RWPE2 (cell line): ENCODE measurements at places on chromosomes 11 and 22.

DNA sequence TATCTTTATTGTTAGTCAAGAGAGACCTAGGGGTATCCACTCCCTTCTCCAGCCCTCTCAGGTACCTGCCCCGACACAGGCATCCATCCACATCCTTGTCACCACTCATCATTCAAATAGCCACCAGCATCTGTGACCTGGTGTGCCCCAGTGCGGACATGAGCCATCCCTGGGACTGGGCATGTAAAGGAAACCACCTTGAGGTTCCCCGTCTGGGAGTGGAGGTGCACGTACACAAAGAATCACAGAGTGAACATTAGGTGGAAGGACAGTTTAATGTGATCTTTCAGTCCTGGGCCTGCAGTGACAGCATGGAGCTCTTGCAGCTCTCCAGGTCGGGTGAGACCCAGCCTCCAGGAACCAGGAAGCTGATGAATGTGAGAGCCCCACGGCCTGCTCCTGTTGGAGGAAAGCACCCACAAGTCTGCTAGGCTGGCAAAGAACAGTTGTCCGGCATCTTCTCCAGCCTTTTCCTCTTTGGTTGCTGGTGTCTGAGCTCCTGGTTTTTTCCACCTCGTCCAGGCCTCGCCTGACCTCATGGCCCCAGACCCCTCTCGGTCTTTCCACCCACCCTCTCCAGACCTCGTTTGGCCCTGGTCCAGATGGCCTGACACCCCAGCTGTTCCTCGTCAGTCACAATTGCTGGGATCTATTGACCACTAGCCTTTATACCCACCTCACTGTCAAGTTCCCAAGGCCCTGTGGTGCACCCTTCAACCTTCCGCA lies 16.5 kb downstream of the PSMD13 start:
- DNase-seq, result no peak

- DNase-seq, result no peak
These were observed 734 bp upstream of the TMEM123 start for GRCh38 chr11:102453302-102453695.

DNA sequence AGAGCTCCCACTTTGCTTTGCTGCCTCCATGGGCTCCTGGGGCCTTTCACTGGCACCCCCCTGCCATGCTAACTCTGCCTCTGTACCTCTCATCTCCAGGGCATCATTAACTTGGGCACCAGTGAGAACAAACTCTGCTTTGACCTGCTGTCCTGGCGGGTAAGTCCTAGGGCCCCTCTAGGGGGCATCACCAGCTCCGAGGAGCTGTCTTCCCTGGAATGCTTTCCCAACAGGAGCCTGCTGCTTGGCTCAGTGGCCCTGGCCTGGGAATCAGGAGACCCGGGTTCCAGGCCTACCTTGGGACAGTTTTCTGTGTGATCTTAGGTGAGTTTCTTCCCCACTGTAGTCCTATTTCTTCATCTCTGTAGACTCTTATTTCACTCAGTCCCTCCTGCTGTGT lies 5.1 kb downstream of the ACCS start:
- no peak for DNase-seq

DNA sequence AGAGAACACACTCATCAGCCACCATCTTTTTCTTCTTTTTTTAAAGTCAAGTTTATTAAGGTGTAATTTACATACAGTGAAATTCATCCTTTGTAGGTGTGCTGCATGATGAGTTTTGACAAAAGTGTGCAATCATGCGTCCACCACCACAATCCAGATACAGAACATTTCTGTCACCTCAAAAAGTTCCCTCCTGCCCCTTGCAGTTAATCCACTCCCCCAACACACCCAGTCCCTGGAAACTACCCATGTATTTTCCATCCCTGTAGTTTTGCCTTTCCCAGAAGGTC lies 126.7 kb downstream of the HIPK3 start:
- no peak for DNase-seq

GRCh38 chr11:56886455-56886854 lies 102.3 kb upstream of the OR5AK2 start:
- no peak for DNase-seq

DNA sequence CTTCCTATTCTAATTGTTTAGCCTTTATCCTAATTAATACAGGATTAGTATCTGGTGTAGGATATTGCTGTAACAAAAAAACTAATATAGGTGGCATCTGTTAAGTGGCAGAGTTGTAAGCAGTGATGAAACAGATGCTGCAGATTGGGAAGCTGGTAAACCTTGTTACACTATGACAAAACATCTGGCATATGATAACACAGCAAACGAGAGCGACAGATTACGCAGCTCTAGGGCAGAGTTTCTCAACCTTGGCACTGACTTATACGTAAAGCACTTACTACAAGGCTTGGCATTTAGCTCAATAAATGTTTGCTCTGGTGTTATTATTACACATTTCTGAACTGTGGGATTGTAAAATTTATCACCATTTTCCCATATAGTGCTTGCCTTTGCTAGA lies 137.0 kb downstream of the ATG16L2 start:
- DNase-seq, result no peak

GRCh38 chr11:12829131-12829530 lies 154.9 kb downstream of the TEAD1 start:
- no peak for DNase-seq

GRCh38 chr11:68503251-68503687 lies 42.7 kb downstream of the PPP6R3 start:
- no peak for DNase-seq

DNA sequence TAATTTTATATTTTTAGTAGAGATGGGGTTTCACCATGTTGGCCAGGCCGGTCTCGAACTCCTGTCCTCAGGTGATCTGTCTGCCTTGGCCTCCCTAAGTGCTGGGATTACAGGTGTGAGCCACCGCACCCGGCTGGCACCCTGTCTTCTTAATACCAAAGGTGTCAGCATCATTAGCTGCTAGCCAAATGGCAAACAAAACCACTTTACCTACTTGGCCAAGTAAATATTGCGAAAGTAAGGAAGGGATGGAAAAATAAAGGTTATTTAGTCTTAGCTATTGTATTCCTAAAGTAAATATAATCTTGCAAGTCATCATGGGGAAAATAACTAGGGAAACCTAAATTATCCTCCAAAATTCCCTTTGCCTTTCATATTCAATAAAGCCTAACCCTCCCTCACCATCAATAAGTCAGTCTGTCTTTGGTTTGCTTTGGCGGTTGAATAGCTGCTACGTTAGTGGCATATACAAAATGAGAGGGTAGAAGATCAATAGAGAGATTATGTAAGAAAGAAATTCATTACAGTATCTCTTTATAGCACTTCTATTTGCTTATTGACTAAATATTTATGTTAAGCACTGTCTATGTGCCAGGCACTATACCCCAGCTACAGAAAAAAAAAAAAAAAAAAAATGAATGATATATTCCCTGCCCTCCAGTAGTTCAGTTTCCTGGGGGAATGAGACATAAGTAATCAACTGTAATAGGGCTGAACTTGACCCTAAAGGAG lies 40.2 kb upstream of the CFAP300 start:
- no peak for DNase-seq

- no peak for DNase-seq
These were observed 21.5 kb downstream of the RIBC2 start for GRCh38 chr22:45434981-45435380.

- peak; percentile 55 for DNase-seq
These were observed 125.0 kb downstream of the KCNQ1 start for GRCh38 chr11:2569731-2570210.

GRCh38 chr11:40100162-40100553 lies 1359.3 kb downstream of the LRRC4C start:
- DNase-seq, result no peak

DNA sequence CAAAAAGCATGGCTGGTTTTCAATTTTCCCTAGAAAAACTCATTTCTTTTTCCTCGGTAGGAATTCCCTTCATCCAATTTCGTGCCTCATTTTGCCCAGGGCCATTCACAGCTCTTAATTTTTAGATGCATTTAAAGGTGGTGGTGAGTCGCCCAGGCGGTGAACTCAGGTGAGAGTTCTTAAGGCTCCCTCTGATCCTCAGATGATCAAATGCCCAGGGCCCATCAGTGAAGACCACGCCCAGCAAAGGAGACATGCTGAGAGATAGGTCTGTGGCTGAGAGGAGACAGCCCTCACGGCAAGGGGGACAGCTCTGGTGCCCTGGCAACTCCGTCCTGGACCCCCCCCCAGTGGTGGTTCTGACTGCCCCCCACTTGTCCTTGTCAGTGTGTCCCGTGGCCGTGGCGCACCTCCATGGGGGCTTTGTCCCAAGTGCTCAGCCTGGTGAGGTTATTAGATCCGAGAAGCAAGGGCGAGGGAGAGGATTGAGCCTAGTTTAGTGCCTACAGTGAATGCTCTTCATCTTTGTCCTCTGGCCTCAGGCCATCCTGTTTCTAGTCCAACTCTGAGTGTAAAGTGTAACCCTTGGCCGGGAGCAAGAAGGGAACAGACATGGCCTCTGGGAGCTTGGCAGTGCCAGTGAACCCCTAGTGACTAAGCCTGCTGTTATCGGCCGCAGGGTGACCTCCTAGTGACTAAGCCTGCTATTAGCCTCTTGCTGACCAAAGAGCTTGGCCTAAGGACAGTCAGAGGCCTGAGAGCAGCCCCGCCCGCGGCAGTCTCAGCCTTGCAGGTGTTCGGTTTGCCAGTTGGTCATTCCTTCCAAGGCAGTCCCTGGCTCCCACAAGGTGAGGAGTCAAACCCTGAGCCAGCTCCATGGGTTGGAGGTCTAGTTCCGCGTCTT lies 83.5 kb downstream of the CTTN start:
- DNase-seq, result no peak

DNA sequence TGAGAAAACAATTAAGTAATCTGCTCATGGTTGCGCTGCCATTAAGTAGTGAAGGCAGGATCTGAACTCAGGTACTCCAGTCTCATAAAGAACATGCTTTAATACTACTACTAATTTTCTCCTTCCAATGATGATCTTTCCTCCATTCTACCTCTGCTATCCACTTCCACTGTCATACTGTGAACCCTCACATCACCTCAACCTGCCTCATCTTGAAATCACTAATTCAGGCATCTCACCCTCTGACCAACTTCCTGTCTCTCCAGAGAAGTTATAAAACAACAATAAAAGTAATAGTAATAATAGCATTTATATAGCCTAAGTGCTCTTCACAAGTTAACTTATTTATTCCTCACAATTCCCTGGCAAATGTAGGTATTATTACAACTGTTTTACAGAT lies 57.1 kb upstream of the PSMA1 start:
- no peak for DNase-seq

DNA sequence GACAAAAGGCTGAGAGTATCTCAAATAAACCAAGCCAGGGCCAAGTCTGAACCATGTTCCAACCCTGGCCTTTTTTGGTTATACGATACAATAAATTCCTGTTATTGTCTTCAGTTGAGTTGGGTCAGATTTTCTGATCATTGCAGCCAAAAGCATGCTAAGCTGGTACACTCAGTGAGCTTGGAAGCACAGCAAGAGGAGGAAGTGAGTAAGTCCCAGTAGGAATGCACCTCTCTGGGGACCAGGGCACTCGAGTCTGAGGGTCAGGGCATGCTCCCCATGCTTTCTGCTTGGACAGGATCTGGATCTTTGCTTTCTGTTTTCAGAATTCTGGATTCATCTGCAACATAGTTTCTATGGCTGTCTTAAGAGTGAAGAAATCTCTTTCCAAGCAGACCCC lies 73.1 kb downstream of the TMPRSS5 start:
- no peak for DNase-seq

GRCh38 chr11:12285106-12285505 lies 92.3 kb upstream of the PARVA start:
- no peak for DNase-seq

- DNase-seq, result no peak
These were observed 50.4 kb downstream of the FAM83F start for GRCh38 chr22:40044870-40045834.

DNA sequence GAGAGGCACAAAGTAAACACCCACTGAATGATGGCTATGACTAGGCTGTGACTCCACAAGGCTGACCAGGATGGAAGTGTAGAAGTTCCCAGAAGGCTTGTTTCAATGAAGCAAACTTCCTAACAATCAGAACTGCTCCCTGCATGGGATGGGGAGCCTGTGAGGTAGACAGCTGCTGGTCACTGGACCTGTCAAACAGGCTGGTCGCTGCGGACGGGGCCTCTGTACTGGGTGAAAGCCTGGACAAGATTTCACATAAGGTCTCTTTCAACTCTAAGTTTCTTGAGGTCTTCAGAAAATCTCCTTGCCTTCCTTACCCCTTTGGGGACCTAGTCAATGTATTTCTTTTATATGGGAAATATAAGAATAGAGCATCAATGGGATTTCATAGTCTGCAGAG lies 438.2 kb downstream of the BUD13 start:
- DNase-seq, result no peak

GRCh38 chr11:47466701-47467250 lies 17.8 kb upstream of the RAPSN start:
- no peak for DNase-seq

DNA sequence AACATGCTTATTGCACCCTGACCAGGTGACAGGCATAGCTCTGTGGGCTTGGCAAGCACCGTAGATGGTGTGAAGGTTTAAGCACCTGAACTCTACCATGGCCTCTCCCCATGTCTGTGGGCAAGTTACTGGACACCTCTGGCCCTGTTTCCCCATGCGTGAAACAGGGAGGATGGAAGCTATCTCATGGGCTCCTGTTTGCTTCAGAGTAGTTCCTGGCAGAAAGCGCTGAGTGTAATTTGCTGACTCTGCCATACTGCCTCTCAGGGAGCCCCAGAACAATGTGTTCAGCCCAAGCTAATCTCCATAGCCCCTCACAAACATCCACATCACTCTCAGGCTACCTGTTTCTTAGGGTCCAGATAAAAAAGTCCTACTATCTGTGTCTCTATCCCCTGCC lies 2.4 kb downstream of the CBX6 start:
- no peak for DNase-seq

DNA sequence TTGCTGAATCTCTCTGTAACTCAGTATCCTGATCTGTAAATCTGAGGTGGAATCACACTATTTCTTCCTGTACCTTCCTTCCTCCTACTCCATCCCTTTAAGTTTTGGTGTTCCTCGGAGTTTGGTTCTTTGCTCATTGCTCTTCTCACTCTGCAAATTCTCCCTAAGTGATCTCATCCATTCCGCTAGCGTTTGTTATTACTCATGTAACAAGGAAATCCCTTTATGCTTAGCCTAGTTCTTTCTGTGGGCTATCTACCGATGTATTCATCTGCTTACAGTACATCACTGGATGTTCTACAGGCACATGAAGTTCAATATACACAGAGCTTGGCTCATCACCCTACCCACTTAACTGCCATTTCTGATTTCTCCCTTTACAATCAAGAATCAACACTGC lies 1.6 kb upstream of the CEP295 start:
- DNase-seq, result no peak

DNA sequence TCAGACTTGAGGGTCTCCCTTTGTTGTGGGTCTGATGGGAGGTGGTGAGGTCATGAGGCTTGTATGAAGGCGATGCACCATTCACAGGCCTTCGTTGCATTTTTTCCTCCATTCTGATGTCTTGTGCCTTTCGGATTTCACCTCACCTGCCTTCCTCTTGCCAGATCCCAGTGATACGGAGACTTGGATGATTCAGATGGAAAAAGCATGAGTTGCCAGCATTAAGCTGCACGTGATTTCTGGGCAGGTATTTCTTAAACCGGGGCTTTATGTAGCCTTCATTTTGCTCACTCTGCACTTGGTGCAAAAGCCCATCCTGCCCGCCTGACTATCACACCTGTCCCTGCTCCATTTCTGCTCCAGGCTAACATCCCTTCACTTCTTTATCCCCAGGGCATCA lies 216.7 kb downstream of the SNX19 start:
- DNase-seq, result no peak

GRCh38 chr22:20463324-20464095 lies 25.9 kb upstream of the SCARF2 start:
- no peak for DNase-seq
